Activated CD8-positive, alpha-beta memory T cell treated with anti-CD3 and anti-CD28 coated beads for 1 hour (primary cell): ENCODE measurements at places on chromosomes 4 and X.

DNA sequence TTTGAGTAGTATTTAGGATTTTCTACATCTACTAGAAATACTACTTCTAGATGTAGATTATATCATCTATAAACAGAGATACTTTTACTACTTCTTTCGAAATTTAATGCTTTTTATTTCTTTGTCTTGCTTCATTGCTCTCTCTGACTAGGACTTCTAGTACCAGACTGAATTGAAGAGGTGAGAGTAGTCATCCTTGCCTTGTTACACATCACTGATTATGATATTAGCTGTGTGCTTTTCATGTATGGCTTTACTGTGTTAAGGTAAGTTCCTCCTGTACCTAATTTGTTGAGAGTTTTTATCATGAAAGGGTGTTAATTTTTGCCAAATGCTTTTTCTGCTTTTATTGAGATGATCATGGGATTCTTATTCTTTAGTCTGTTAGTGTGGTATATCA is 19.6 kb upstream of the IL2 start:
- no peak for DNase-seq

DNA sequence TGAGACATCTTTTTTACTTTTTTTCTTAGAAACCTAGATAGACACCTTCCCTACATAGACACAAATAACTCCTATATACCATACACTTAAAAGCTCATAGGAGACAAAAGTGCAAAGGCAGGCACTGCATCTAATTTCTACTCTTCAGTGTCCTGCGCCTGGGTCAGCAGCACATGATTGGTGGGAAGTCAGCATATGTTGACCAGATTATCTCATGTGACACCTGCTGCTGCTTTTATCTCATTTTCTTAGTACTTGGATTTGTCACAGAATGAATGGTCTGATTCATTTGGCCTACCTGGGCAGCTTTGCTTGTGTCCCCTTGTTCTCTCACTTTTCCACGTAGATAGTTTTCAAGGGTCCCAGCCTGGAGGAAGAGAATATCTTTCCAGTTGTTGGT is 24.9 kb upstream of the LNX1 start:
- DNase-seq, result no peak

- no peak for DNase-seq
These were observed 79.7 kb upstream of the BCOR start for GRCh38 chrX:40177489-40177888.

DNA sequence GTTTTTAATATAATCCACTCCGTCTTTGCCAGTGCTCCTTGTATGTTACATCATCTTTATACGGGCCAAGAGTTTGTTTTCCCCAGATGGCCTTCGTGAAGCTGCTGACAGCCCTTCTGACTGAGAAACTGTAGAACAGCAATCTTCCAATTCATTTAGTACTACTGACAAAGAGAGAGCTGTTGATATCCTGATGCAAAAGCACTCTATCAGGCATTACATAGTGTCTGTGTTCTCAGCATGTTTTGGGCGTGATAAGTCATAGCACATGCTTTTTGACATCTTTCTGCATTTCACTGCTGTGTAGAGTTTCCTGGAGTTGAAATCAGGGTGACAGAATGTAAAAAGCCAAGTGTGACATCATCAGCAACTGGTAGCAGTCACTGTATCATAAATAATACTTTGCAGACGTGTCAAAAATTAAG is 746.3 kb upstream of the FAM241A start:
- DNase-seq, result no peak

DNA sequence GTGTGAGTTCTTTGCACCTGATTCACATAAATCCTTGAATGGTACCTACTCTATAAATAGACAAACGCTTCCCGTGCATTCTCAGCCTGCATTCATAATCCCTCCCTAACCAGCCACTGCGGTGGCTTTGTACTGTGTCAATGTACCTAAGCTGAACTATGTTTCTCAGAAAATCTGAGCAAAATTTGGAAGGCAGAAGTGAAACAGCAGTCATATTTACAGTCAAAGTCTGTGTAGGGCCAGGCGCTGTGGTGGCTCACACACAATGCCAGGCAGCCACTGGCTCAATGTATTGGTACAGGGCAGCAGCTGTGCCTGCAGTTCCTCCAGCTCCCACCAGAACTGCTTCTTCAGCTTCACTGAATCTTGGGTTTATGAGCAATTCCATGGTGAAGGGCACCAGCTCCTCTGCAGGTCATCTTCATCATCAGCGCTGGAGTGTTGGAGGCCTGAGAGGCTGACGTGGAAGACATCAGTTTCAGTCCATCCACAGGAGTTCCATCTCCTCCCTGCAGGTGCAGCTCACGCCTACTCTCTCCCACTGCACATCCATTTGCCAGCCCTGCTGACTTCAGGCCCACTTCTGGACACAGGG is 32.3 kb upstream of the IRF2 start:
- no peak for DNase-seq

DNA sequence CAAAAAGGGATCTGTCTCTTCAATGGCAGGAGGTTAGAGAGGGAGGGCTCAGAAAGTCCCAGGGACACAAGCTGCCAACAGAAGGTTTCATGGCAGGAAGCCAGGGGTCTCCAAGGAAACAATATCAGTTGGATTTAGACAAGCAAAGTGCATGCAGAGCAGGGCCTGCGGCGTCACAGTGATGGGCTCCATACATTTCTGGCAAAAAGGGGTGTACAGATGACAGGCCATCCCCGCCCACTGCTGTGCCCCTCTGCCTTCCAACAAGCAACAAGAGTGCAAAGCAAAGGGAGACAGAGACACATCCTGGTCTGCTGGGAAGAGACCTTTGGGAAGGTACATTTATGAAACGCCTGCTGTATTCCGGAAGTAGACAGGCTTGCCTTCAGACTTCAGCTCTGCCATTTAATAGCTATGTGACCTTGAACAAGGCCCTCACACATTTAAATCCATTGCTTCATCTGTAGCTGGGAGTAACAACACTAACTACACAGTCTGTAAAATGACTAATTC is 121.2 kb downstream of the AFAP1 start:
- DNase-seq, result no peak

DNA sequence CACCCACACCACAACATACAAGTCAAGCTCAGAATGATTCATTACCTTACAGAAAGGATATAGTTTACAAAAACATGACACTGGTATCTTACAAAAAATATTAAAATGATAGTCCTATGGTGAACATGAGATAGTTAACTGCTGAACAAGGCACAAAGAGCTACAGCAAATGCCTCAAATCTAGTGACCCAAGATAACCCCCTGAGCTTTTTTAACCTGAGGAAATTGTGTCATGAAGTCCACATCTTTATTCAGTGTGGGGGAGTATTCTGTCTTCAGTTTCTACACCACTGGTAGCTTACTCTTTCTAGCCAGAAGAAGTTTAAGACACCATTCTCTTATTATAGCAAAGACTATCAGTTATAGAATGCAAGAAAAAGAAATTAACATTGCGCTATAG is 218.7 kb downstream of the MAPK10 start:
- DNase-seq, result no peak

GRCh38 chrX:113551919-113552318 is 711.3 kb upstream of the AMOT start:
- DNase-seq, result no peak

GRCh38 chr4:127985989-127986388 is 20.8 kb downstream of the ABHD18 start:
- DNase-seq, result no peak

DNA sequence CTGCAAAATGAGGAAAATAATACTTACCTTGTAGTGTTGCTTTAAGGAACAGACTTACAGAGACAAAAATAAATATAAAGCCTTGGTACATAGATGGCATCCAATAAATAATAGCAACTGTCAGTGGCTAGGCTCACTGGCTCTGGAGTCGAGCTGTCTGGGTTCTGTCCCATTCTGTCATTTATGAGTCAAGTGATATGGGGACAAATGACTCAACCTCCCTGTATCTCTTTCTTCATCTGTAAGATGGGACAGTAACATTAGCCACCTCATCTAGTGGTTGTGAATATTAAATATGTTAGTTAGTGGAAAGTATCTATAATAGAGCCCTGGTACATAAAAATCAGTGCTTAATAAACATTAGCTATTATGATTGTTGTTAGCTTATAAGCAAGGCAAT is 16.7 kb upstream of the GATB start:
- DNase-seq, result no peak

GRCh38 chr4:163161536-163162205 is 5.0 kb downstream of the NAF1 start:
- no peak for DNase-seq

- no peak for DNase-seq
These were observed 15.9 kb downstream of the TMEM184C start for GRCh38 chr4:147633113-147633512.

- no peak for DNase-seq
These were observed 280.2 kb upstream of the SLC7A11 start for GRCh38 chr4:138522366-138522765.

- no peak for DNase-seq
These were observed 23.6 kb upstream of the SMPX start for GRCh38 chrX:21781525-21781924.

GRCh38 chrX:115549008-115549407 is 12.0 kb upstream of the PLS3 start:
- DNase-seq, result no peak

DNA sequence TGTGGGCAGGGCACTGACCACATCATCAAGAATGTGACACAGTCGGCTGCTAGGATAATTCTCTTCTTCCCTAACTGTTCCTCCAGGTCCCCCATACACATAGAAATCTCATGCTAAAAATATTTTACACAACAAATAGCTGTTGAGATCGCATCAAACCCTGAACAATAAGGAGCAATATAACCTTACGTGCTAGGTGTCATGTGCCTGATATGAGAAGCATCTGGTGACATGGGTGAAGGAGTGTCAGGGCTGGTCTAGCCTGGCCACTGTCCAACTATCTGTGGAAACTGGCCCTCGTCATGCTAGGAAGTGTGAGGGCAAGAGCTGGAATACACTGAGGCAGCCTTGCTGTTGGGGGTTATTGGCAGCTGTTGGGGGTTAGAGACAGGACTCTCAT is 167.3 kb upstream of the PGRMC2 start:
- no peak for DNase-seq
